ENCODE measurements at places on chromosomes 7 and 10. TPM values are rescaled to one million over a fixed set of nuclear protein-coding genes. Genes with fewer than 3 reads are reported as not detected.

Gene MKRN1
- 62.9 TPM for total RNA-seq

Gene AZGP1
- total RNA-seq = 0.75 TPM

Gene CAPZA2
- 75.7 TPM for total RNA-seq

Gene PRF1
- total RNA-seq = not detected

Gene FMC1
- total RNA-seq = 8.3 TPM

Gene ADARB2
- total RNA-seq = 0.08 TPM

Gene FRMPD2
- total RNA-seq = 0.41 TPM

Gene HMX2
- total RNA-seq = 0.34 TPM

Gene CLDN3
- total RNA-seq = 100 TPM

Gene SPDYE16
- not detected for total RNA-seq

Gene NMT2
- 11.2 TPM for total RNA-seq

Gene FXYD4
- total RNA-seq = not detected

Gene EFCAB10
- total RNA-seq = 2.5 TPM

Gene GJC3
- total RNA-seq = not detected

Gene CPA5
- total RNA-seq = not detected

Gene FHIP2A
- 17.2 TPM for total RNA-seq

Gene NKX6-2
- not detected for total RNA-seq

Gene CCM2
- 60.2 TPM for total RNA-seq

Gene LRMDA
- total RNA-seq = 24.3 TPM

Gene ASB4
- not detected for total RNA-seq

Gene SFXN4
- 17.3 TPM for total RNA-seq

Gene CHST3
- 48.6 TPM for total RNA-seq

Gene STK31
- total RNA-seq = 0.89 TPM

Gene HDAC9
- total RNA-seq = 84.5 TPM

Gene SPDYE2B
- total RNA-seq = not detected
